Cerebellar nuclear complex (tissue), 1 donor: ENCODE measurements at places on chromosomes 11 and 22.

- DNase-seq, result no peak
Observed at GRCh38 chr22:48182031-48182430, 1419.6 kb downstream of the TBC1D22A start.

DNA sequence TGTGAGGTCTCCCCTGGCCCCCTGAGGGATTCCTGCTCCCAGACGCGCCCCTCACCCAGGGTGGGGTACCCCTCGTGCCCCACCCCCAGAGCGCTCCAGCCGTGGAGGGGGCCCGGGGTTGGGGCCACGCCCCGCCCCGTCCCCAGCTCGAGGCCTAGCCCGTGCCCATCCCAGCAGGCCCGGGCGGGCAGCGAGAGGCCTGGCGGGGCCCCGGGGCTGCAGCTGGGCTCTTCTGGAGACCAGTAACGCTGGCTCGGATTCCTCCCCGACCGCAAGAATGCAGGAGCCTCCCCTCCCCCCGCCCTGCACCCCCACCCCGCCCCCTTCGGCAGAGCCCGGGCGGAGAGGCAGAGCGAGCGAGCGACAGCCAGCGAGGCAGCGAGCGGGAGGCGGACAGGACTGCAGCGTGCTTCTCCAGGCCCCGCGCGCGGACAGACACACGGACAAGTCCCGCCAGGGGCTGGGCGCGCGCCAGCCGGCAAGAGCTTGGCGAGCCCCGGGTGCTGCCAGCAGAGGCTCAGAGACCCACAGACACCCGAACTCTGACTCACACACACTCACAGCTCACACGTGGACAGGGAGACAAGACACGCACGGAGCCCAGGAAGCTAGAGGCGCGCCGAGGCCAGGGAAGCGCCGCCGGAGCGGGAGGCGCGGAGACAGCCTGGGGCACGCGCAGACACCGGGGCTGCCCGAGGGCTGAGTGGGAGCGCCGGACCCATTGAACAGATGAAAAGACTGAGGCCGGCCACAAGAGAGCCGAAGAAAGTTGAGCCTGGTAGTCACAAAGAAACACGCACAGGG is 15.2 kb downstream of the BCL9L start:
- no peak for DNase-seq

- DNase-seq, result no peak
Observed at GRCh38 chr11:11230802-11231562, 122.1 kb downstream of the CSNK2A3 start.

- DNase-seq, result no peak
Observed at GRCh38 chr22:29146091-29146560, 59.6 kb upstream of the EMID1 start.

GRCh38 chr22:28710576-28711191 is 30.9 kb downstream of the CHEK2 start:
- DNase-seq, result no peak

GRCh38 chr11:14529951-14530350 is 9.8 kb upstream of the PSMA1 start:
- DNase-seq, result no peak

DNA sequence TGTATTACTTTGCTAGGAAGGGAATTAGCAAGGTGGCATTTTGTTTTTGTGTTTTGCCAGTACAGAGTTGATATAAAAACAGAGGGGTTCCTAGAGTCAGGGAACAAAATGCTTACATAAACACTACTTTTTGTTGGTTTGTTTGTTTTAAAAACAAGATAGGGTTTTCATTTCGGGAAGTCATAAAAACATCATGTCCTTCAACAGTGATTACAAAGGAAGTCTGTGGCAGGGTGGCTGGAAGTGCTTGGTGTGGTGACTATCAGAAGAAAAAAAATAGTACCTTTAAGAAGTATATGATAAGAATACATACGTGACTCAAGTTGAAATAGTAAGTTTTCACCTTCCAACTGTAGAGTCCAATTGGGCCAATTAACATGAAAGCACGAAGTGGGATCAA is 1.2 kb upstream of the IL18 start:
- DNase-seq, result no peak

DNA sequence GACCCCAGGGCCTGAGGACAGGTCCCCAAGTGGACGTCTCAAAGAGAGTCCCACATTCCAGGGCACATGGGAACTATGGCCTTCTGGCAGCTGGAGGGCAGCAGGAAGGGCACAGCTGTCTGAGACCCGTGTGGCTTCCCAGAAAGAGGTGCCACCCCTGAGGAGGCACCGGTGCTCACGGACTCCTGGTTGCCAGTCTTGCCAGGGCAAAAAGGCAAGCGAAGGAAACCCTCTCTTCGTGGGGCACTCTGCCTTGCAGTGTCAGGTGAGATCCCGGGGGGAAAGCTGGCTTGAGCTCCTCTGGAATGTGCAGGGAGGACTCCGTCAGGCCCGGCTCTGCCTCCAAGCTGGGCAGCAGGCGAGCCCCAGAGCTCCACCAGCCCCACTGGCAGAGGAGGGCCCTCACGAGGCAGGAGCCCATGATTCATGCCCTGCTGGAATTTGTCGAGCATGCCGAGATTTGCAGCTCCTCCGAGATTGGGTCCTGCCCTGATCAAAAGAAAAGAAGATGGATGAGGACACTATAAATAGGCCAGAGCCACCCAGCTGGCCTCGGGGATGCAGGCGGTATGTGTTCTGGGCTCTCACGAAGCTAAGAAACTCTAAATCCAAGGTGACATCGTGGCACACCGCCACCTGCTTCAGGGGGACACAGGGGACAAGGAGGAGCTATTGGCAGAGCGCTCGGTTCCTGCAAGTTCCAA is 9.9 kb upstream of the CELSR1 start:
- DNase-seq, result no peak

GRCh38 chr22:23713696-23714595 is 23.1 kb downstream of the RGL4 start:
- DNase-seq, result no peak

DNA sequence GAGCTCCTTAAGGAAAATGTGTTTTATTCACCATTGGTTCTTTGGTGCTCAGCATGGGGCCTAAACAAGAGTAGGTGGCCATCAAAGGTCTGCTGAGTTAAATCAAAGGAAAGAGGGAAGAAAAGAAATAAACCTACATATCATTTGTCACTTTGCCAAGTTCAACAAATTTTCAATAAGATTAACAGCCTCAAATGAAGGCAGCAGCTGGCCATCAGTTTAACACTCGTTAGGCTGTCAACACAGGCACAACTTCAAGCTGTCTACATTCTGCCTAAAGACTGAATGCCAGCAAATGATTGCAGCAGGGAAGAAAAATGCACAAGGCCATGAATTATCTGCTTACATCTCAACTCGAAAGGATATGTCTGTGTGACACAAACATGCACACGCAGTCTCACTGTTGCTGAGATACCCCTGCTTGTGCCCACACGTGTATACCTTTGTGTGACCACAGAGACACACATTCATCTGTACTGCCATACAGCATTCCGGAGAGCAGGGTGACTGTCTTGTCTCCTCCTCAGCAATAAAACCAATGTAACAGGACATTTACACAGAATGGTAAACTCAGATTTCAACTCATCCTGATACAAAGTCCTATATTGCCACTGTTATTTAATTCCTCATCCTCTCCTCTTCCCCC is 40.1 kb downstream of the TRIM66 start:
- DNase-seq, result no peak

GRCh38 chr11:58142761-58143160 is 17.4 kb upstream of the OR9I1 start:
- no peak for DNase-seq

DNA sequence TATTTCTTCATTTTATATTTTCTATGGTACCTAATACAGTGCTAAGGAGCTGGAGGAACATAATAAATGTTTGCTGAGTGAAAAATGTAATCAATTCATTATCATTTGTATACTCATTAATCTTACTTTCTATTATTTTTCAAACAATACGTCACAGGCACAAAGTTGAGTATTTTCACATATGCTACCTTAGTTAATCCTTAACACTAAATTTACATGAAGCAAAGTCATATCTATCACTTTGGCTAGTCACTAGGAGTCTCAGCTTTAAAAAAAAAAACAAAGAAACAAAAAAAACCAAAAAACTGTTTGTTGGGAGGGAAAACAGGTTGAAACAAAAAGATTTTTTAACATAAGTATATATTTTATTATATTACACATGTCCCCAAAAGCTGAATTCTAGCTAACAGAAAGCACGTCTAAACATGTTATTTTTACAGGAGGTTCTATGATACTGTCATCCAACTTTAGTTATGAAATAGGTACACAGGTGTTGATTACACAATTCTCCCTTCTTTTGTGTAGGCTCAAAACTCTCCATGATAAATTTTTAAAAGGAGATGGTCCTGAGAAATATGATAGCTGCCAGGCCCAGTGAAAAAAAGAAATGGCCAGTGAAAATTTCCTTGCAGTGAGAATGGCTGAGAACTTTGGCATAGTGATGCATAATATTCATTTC is 14.3 kb downstream of the HPS5 start:
- no peak for DNase-seq

GRCh38 chr11:11866203-11866602 is 24.4 kb downstream of the USP47 start:
- no peak for DNase-seq

DNA sequence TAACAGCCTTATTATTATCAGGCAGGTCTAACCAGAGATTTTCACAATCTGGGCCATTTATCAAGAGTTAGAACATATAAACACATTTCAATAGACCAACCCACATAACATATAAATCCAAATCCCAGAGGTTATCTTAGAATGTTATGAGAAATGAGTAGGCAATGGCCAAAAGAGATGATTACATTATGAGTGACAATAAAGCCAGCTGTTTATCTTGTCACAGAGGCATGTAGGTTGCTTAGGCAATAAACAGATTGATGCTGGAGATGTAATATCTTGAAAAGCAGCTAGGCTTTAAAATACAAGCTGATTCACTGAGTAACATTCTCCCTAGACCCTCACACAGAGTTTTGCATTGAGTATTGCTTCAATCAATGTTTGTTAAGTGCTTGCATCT is 148.5 kb upstream of the SESN3 start:
- DNase-seq, result no peak

GRCh38 chr11:75668451-75669297 is at the start of gene MAP6:
TSS of gene MAP6 (minus strand) at chr11:75669038. CDS start at chr11:75668369, 669 bp downstream.
- DNase-seq, result no peak

DNA sequence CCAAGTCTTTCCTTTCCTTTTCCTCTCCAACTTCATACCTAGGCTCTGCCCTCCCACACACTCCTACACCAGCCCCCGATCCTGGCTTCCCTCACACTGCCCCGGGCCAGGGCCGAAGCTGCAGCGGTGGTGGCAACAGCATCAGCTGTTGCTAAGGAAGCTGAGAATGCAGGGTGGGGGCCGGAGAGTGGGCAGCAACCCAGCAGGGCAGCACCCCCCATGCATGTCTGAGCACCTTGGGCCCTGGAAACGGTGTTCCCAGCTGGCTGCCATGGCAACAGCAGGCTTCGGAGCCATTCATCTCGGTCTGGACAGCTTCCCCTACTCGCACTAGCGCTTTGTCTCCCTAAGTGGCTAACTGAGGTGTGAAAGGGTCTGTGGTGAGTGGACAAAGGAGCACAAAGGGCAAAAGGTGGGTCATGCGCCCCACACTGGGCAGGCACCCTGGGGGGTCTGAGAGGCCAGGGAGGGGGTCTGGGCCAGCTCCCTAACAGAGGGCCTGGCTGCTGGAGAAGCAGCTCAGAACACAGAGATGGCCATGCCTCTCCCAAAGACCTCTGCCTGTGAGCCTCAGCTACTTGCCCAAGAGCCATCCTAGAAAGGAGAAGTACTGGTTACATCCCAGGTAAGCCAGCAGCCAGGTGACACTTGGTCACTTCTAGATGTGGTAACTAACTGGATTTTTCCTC is 42.1 kb upstream of the JAM3 start:
- DNase-seq, result no peak

DNA sequence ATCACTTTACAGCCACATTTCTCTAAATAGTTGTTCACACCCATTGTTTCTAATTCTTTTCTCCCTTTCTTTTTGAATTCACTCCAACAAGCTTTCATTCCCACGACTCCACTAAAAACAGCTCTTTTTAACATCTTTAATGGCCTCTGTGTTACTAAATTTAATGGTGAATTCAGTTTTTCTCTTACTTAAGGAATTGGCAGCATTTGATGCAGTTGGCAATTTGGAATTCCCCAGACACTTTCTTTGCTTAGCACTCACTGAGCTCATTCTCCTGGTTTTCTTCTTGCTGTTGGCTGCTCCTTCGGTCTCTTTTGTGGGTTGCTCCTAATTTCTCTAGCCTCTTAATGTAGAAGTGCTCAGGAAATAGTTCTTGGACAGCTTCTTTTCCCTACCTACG is 40.5 kb upstream of the OR9Q1 start:
- no peak for DNase-seq

GRCh38 chr11:18706330-18707243 is 8.0 kb downstream of the TMEM86A start:
- DNase-seq, result no peak

DNA sequence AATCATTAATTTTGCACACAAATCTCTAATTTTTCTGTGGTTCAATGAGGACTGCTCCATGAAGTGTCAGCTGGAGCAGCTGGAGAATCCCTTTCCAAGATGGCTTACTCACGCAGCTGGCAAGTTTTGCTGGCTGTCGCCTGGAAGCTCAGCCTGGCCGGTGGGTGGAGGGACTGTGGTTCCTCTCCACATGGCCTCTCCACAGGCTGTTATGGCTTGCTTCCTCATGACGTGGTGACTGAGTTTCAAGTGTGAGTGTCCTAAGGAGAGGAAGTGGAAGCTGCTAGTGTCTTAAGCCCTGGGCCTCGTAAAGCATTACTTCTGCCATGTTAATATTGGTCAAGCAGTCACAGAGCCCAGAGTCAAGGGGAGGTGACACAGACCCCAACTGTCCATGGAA is 14.0 kb upstream of the NRIP3 start:
- DNase-seq, result no peak

- DNase-seq, result no peak
Observed at GRCh38 chr11:1830322-1831223, 4.2 kb upstream of the SYT8 start.

DNA sequence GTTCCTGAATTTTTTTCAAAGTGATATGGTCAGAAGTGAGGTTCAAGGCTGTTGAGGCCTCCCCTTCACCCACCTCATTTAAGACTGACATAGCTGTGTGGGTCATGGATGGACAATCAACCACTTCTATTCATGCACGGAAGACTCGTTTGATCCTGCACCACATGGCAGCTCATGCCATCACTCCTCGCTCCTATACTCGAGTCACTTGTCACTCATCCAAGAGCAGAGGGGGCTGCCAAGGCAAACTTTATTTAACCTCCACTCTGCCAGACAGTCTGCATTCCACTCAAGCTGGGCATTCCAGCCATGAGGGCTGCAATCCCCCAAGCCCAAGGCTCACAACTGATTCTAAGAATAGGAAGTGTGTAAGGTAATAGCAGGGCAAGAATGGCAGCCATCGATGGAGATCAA is 34.1 kb downstream of the SNX19 start:
- no peak for DNase-seq
